ENCODE measurements at places on chromosomes 7 and 10.

DNA sequence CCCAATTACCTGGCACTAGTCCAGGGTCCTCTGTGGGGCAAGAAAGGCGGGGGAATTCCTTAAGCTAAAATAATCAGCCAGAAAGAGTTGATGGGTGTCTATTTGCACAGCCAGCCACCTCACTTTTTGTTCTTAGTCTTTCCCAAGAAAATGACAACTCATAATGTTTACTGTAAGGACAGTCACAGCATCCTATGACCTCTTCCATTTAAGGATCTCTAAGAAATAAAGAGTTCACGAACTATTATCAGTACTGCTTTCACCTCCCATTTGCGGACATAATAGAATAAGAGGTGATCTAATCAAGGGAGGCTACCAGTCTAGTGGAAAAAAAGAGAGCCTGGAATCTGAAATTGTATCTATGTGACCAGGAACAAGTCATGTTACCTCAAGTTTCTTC, 72.4 kb upstream of the LRRC17 start:
- no peak for DNase-seq

- DNase-seq = no peak
Observed at GRCh38 chr10:91051829-91052228, 130.9 kb upstream of the ANKRD1 start.

DNA sequence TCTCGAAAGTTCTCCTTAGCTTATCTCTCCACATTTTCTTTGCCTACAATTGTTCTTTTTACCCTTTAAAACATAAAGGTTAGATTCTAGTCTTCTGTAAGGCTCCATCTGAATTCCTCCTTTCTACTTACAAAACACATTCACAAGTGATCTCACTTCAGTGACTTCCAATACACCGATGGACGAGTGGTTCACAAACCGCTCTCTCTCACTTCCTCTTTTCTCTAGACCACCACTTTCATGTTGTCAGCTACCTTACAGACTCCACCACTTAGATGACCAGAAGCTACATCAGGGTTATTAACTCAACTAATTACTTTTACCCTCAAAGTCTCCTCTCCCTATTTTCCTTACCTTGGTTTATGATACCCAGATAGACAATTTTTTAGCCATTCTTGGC, 11.8 kb downstream of the MET start:
- DNase-seq = peak; percentile 21

GRCh38 chr10:113446739-113447138, 106.1 kb upstream of the HABP2 start:
- no peak for DNase-seq

DNA sequence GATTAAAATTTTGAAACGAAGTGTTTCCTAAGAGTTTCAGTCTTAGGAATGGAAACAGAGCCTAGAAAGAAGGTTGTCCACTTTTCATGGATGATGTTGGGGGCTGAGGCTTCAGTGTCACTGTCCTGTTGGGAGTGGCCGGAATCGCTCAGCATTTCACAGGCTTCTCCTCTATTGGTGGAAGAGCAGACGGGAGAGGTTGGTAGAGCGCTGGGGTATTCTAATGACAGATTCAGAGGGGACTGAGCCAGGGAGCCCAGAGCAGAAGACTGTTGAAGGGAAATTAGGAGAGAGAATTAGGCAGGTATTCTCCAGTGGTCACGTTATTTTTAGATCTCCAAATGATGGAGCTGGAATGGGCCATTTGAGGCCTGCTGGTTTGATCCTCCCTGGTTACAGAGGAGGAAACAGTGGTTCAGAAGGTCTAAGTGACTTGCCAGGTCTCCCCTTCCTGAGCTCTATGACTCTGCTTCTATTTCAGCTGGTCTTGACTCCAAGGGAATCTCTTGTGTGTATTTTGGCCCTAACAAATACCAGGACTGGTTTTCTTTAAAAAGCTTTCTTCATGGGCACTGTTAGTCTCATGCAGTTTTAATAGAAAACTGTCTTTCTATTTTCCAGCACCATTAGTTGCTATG, 35.7 kb upstream of the EEPD1 start:
- no peak for DNase-seq

GRCh38 chr10:48234787-48235186, 39.7 kb downstream of the FRMPD2 start:
- DNase-seq = no peak

GRCh38 chr7:7798510-7798909, 80.1 kb upstream of the RPA3 start:
- DNase-seq = no peak

DNA sequence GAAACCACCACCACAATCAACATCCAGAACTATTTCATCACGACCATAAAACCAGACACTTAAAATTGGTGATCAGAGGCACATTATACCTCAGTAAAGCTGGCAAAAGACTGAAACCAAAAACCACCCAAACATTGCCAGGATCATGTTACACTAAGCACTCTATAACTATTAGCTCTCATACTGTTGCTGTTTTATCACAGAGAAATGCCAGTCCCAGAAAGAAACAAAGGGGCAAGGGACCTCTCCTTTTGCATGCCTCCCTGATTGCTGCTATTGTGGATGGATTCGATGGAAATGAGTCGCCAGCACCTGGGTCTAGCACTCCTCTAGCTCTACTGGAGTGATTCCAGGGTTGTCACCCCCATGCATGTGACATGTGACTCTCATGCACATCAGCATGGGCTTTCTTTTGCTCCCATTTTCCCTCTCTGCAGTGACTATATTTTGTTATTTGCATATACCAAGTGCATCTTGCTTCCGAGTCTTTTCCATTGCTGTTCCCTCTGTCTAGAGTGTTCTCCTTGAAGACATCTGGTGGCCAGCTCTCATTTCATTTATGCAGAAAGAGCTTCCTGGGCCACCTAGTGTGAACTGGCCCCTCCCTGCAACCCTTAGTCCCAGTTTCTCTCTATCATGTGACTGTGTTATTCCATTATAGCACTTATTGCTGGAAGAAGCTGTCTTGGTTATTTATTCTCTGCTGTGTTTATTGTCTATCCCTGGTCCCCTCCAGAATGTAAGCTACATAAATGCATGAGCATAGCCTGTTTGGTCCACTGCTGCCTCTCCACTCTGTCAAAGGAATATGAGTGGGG, 300.6 kb downstream of the PLXNA4 start:
- no peak for DNase-seq

DNA sequence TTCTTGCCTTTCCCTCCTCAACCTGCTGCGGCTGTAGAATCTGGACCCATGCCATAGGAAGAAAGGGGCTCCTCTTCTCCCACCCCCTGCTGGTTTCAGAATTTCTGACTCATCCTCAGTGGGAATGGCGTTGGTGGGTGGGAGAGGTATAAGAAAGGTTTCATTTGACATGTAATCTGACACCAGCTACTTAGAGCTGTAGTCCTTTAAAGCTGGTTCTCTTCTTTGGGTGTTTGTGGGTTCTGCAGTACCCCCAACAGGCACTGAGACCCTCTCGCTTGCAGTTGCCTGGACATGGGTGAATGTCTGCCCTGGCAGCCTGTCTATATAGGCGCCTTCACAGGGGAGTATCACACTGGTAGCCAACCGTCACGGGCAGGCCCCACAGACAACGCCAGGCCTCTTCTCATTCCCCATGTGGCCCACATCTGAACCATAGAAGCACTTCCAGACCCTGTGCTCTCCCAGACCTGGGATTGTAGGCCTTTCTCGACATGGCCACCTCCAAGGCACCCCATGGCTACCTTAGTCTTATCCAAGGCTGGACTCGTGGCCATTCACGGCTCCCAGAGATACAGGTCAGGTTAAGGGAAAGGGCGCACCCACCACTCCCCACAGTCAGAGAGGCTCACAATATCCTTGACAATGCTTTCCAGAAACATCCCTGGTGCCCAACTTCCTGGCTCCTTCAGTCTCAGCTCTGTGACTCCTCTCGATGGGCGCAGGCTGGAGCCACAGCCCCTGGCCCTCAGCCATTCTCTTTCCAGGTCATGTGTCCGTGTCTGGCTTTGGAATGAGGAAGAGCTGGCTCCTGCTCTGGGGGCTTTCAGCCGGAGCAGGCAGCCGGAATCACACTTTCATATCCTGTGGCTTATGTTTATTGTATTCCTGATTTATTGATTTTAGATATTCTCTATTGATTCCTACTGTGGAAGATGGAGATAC, 17.5 kb downstream of the ZNF862 start:
- DNase-seq = no peak

GRCh38 chr7:35025369-35025870, 11.9 kb downstream of the DPY19L1 start:
- DNase-seq = no peak

GRCh38 chr10:22442468-22442867, 97.2 kb downstream of the SPAG6 start:
- DNase-seq = no peak

GRCh38 chr7:13875496-13876074, 113.9 kb downstream of the ETV1 start:
- DNase-seq = no peak

DNA sequence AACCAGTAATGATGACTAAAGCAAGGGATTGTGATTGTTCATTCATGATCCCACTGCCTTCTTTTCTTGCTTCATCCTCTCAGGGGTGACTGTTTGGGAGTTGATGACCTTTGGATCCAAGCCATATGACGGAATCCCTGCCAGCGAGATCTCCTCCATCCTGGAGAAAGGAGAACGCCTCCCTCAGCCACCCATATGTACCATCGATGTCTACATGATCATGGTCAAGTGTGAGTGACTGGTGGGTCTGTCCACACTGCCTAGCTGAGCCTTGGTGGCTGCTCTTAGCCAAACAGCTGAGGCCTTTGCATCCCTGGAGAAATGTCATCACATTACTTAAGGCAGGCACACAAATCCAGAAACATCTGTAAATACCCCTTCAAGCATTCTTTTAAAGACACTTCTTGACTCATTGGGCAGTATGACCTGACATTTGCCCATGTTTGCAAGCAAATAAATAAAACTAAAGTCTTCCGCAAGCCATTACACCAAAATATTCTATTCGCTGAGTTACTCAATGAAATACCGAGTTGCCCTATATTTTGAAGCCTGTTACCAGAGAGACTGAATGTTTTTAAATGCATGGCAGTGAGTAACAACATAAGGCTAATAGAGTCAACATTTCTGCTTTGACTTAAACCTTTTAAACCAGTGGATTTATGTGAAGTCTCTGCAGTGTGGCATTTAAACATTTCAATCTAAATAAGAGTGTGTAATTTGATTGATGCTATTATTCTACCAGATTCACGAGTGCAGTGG, 166.3 kb upstream of the LANCL2 start:
- no peak for DNase-seq

GRCh38 chr7:77651575-77652162, 44.6 kb upstream of the RSBN1L start:
- DNase-seq = no peak

DNA sequence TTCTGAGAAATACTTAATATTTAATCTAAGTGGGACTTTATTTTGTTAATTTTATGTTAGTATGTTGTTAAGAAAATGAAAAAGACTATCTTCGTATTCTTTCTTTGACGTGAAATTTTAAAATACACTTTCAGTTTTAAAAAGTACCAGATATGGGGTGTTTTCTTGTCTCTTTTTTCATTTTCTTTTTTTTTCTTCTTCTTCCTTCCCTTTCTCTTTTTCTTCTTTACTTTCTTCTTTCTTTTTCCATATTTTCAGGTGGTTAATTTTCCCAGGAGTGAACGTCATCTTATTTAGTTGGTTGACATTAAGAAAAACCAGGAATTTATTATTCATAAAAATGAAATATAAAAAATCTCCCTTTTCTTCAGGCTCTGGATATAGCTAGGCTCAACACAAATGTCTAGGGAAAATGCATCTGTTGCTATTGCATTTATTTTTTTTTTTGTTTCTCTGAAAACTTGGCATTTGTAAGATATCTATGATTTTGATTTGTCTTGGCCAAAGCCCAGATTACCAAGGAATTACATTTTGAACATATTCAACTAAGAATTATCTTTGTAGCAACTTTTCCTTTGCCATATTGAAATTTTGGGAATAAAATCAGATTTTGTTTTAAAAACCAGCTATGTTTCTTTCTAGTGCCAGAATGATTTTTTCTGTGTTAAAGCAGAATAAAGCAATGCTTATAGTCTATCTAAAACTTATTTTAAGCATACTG, 241.3 kb upstream of the FOXP2 start:
- DNase-seq = no peak

DNA sequence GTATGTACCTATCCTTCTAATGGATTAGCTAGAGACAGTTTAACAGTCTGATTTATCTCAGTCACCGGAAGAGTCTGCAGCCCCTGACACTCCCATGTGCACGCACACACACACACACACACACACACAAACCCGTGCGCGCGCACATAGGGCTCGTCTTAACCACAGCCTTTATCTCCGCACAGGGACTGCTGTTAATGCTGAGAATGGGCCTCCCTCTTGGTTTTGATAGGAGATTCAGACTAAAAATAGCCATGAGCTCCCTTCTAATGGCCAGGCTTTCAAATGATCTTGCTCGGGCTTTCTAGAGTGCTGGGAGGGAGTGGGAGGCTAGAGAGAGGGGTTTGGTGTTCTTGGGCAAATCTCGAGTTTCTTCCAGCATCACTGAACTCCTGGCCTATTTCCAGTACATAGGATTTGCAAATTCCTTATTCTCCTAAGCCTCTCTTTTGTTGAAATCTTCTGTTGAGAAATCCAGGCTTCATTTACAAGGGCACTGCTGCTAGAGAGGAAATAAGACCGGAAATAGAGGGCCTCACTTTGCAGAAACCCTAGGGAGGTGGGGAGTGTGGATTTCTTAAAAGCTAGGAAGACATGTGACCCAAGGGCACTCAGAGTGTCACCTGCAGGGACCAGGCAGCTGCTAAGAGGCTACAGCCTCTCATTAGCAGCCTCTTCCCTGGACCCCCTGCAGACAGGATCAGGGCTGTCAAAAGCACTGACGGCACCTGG, 2.4 kb downstream of the TMEM72 start:
- no peak for DNase-seq

- no peak for DNase-seq
Observed at GRCh38 chr10:30437031-30437841, 3.3 kb downstream of the MAP3K8 start.

DNA sequence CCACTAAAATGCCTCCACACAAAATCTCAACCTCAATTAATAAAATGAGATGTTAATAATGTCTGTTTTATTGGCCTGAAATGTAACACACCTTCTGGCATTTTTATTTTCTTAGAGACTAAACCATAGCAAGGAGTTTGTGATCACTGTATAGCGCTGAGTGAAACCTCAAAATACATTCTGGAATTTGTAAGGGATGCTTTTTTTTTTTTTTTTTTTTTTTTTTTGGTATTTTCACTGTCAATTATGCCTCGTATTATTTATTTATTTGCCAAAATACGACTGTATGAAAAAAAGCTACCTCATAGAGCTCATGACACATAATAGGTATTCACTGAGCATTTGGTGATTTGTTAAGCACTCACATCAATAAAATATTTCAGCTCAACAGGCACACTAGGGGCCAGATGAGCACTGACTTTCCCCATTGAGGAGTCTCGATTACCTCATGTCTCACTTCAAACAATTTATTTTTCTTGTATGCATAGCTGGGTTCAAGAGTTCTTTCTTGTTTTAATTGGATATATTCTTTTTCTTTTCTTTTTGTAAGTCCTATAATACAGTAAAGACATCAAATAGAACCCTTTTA, 36.5 kb downstream of the SEMA3C start:
- DNase-seq = no peak

- no peak for DNase-seq
Observed at GRCh38 chr7:95106401-95106800, 199.0 kb downstream of the PPP1R9A start.

GRCh38 chr10:104301907-104302690, 33.1 kb downstream of the GSTO2 start:
- DNase-seq = no peak

GRCh38 chr10:74586088-74586585, 240.3 kb upstream of the KAT6B start:
- DNase-seq = peak; percentile 45

GRCh38 chr7:45662540-45663166, 88.5 kb downstream of the ADCY1 start:
- DNase-seq = no peak

- DNase-seq = no peak
Observed at GRCh38 chr10:124737708-124738107, 6.5 kb downstream of the FAM53B start.

All from GM06990 (cell line).